Neural progenitor cell (in vitro differentiated cells): ENCODE measurements at places on chromosomes 6 and 20.

GRCh38 chr6:97187951-97188350, 95.1 kb downstream of the MMS22L start:
- DNase-seq, result no peak

DNA sequence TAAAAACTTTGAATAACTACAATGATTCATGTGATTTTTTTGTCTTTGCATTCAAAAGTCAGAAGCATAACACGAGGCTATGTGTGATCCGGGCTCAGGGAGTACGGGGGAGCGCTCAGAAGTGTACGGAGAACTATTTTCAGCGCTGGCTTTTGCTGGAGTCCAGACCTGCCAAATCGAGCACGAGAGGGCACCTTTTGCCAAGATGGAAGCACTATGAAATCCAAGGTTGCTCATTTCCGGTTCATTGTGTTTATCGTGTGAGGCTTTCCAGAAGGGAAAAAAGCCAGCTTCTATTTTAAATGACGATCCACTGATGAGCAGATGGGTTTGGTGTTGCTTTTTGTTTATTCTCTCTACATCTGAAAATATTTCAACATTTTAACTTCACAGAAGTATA, 11.3 kb downstream of the RAMACL start:
- no peak for DNase-seq

- DNase-seq, result no peak
Measured at GRCh38 chr6:53926505-53926904, 131.7 kb downstream of the LRRC1 start.

DNA sequence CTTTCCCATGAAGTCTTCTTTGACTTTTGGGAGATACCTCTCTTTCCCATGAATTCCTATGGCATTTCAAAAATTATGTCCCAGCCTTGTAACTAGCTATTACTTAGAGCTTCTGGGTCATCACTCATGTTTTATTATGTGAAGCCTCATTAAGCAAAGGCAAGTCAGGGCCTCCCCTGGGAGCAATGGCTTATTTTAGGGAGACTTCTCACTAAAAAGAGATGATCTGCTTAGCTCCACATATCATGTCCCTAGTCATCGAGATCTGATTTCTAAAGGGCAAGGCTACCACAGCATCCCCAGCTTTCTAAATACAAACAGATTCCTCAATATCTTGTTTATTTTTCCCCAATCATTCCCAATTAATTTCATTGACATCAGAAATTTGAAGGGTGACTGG, 154.0 kb upstream of the MANEA start:
- no peak for DNase-seq

DNA sequence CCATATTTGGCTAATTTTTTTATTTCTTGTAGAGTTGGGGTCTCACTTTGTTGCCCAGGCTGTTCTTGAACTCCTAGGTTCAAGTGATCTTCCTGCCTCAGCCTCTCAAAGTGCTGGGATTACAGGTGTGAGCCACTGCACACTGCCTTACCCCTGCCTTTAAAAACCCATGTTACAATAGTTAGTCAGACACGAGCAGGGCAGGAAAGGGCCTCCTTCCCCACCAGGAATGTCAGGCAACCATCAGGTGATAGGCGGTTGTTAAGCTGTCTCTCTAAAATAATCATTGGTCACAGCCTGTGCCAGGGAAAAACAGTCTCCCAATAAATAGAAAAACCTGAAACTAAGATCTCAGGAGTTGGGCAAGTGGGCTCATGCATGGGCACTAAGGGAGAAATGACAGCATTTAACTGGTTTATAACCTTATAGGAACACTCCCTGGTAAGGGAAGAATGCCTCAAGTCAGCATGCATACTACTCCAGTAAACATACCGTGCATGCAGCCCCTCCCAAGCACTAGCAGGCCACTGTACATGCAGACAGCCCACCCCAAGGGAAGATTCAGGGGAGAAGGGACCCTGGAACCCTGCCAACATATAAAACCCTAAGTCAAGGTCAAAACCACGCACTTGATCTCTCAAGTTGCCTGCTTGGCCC, 8.4 kb downstream of the OR2H2 start:
- DNase-seq, result no peak

DNA sequence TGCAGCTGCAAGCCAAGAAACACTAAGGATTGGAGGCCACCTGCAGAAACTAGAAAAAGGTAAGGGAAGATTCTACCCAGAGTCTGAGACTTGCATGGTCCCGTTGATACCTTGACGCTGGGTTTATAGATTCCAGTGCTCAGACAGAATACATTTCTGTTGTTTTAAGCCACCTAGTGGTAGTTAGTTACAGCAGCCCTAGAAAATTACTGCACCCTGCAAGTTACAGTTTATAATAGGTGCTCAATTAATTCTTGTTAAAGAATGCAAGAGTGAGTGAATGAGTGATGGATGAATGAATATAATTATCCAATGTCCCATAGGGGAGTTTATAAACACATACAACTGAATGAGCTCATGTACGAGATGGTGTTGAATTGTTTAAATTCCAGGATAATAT, 453.1 kb upstream of the SLC35B3 start:
- DNase-seq, result no peak

- DNase-seq, result no peak
Measured at GRCh38 chr6:20362623-20363022, 39.1 kb upstream of the E2F3 start.

DNA sequence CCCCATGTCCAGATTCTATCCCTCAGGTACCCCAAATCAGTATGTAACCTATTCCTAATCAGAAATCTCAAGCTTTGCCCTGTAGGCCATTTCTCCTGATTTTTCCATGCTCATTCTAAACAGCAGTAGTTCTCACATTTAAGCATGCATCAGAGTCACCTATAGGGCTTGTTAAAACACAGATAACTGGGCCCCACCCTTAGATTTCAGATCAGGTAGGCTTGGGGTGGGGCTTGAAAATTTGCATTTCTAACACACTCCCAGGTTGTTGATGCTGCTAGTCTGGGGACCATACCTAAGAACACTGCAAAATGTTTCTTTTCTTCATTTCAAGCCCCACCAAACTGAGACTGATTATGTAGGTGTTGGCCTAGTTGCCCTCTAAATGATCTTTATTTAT, 621.2 kb upstream of the FLRT3 start:
- no peak for DNase-seq

DNA sequence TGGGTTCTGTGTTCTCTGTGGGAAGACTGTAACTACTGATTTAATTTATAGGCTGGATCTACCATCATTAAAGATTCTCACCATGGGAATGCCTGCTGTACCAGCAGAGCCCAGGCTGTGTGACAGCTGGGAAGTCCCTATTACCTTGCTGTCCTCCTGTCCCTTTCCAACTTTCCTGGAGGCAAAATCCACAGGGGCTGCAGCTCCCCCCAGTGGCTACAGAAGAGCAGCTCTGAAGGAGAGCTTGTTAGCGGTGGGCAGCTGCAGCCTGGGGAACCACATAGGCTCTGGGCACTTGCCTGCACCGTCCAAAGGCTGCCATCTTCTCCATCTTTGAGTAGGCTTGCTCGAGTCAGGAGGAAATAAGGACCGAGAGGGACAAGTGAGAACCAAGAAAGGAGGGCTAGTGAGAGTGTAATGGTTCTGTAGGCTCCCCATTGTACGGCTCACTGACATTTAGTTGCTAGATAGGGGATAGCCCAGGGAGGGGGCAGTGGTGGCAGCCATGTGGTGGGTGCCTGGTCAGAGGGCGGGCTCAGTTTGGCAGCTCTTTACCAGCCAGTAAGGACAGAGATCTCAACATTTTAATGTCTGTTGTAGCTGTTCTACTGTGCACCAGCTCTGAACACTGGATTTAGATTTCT, 155.1 kb upstream of the MLIP start:
- DNase-seq, result peak; percentile 81

GRCh38 chr6:25449774-25450173, 170.6 kb downstream of the CARMIL1 start:
- DNase-seq, result peak; percentile 58

DNA sequence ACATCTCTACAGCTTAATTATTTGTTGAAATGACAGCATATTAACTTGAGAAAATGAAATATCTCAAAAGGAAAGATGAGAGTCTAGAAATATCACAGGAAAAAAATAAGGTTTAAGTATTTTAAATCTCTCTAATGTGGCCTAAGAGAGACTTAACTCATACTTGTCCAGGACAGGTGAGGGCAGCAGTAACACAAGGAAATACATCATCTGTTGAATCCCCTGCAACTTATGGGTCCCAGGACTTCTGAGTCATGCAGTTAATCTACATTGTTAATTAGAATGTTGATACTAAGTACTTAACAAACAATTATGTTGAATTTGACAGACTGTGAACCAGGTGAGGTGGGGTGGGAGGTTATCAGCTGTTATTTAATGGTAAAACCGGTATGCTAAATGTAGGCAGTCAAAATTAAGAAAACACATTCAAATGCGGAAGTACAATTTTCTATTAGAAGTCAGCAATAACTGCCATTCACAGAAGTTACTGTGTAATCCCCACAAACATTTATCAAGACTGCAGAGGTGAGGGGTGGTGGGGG, 87.9 kb downstream of the CEP57L1 start:
- DNase-seq, result no peak

- DNase-seq, result no peak
Measured at GRCh38 chr6:113654396-113654795, 202.7 kb upstream of the MARCKS start.

DNA sequence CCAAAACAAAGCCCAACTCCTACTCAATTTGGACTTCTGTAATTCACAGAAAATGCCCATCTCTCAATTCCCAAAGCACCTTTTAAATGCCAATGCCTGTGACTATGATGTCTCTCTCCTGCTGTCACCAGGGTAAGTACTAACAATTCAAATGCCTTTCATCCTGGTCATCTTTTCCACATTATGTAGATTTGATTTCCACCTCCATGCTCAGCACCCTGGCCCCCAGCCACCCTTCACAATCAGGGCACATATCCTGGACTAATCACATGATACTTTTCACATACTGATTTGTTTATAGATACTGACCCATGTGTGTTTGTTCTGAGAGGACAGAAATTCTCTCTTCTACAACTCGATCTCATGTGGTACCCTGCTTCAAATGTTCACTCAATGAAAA, 236.3 kb downstream of the PTPRK start:
- DNase-seq, result no peak

DNA sequence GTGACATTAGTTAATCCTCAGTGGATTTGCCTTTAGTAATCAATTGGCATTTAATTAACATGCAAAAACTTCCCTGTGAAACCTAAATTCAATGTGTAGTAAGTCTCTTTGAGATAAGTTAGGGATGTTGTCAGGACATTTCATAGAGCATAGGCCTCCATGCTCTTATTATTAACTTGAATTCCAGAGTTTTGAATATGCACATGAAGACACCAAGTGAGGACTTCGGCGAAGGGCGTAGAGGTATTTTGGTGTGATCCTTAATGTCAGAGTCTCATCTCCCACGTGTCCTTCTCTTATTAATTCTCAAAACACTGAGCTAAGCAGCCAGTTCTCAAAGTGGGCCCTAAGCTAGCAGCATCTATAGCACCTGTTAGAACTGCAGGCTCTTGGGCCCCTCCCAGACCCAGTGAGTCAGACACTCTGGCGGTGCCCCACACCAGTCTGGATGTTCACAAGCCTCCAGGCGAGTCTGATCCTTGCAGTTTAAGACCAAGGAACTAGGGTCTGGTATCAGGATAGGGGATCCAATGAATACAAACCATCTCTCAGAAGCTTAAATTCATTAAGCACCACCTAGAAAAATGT, 292.1 kb downstream of the QKI start:
- DNase-seq, result no peak

DNA sequence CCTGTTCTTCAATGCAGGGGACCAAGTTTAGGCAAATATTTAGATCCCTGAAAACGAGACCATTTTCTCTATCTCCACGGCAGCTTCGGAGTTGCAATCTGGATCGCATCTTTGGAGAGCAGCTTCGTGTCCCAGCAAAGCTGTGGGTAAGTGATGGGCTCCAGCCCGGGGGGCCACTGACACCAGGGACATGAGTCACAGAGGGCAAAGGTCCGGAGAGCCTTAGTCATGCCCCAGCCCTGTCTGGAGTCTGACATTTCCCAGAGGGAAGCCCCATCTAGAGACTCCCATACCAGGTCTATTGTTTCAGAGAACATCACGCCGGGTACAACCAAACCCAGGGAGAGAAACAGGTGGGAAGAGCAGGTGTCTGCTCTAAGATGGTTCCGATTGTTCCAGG, 95.9 kb downstream of the NFATC2 start:
- DNase-seq, result no peak

DNA sequence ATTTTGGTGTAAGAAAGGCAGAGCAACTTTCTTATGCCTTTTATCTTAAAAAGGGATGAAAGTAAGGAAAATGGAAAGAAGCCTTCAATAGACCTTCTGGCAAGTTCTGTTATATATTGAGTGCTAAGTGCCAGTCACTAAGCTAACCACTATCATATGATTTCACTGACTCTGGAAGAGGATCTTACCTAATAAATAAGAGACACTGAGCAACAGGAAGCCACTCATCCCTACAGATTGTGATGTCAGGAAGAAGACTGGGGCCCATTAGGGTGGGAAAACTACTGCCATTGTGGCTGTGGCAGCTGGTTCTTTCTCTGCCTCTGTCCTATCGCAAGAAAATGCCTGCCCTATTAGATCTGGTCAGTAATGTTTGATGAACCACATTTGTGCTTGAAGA, 89.6 kb downstream of the AIG1 start:
- no peak for DNase-seq

- DNase-seq, result no peak
Measured at GRCh38 chr20:9019833-9020232, 49.1 kb upstream of the PLCB4 start.
